Activated CD4-positive, alpha-beta memory T cell treated with anti-CD3 and anti-CD28 coated beads for 36 hours (primary cell): ENCODE measurements at places on chromosomes 1 and 21.

DNA sequence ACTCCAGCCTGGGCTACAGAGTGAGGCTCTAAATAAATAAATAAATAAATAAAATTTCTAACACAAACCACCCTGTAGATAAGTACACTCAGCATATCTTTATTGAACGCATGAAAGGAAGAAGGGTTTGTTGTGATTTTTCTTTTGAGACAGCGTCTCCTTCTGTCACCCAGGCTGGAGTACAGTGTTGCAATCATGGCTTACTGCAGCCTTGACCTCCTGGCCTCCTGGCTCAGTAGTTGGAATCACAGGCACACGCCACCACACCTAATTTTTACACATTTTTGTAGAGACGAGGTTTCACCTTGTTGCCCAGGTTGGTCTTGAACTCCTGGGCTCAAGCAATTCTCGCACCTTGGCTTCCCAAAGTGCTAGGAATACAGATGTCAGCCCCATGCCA is 23.2 kb upstream of the RCC2 start:
- no peak for DNase-seq

DNA sequence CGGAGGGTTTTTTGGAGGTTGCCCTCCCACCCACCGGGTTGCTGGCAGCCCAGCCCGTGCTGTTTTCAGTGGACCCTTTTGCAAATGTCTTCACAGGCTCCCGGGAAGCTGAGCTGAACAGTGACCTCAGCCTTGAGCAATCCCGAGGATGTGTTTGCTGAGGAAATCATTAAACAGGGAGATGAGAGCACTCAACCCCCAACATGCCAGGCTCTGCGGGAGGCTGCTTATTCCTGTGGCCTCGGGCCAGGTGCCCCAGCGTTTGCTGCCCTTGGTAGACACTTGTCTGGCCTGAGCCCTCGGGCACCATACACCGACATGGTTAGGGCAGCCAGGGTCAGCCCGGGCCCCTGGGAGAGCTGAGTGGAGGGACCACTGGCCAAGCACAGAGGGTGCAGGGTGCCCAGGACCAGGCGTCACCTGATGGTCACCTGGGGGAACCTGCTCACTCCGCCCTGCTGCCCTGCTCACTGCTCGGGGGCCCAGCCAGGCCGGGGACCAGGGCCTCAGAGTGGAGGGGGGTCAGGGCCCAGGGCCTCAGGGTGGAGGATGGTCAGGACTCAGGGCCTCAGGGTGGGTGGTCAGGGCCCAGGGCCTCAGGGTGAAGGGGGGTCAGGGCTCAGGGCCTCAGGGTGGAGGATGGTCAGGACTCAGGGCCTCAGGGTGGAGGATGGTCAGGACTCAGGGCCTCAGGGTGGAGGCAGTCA is 42.5 kb upstream of the POFUT2 start:
- no peak for DNase-seq

- DNase-seq = peak; percentile 38
Observed at GRCh38 chr21:25464275-25464674, 143.0 kb downstream of the MRPL39 start.

DNA sequence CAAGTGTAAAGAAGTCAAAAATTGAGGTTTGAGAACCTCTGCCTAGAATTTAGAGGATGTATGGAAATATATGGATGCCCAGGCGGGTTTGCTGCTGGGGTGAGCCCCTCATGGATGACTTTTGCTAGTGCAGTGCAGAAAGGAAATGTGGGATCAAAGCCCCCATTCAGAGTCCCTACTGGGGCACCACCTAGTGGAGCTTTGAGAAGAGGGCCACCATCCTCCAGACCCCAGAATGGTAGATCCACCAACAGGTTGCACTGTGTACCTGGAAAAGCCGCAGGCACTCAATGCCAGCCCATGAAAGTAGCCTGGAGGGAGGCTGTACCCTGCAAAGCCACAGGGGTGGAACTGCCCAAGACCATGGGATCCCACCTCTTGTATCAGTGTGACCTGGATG is 330.7 kb upstream of the DPYD start:
- DNase-seq = no peak

DNA sequence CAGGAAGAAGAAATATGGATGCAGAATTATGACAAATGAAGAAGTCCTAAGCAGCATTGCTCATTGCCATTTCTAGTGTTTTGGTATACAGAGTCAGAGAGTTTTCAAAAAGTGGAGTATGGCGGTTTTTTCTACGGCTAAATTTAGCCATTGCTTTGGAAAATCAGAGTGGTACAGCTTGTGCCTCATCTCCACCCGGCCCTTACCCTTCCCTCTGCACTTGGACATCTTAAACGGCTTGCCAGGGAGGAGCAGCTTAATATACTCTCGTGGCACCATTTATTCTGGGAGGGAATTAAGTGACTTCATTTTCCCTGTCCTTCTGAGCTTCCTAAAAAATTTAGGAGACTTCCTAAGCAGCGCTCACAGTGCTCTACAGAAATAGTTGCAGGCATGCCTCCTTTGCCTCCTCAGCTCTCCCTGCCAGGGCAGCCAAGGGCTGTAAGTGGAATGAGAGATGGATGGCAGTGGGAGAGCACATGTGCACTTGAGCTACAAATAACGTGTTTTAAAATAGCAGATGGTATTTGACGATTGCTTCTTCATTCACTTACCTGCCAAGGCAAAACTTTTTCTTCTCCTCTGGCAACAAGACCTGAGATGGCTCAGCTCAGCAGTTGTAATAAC is 51.5 kb upstream of the VAMP3 start:
- no peak for DNase-seq

GRCh38 chr1:213415691-213416380 is 364.8 kb downstream of the RPS6KC1 start:
- DNase-seq = no peak

GRCh38 chr1:26861889-26862378 is 1.0 kb upstream of the SFN start:
- DNase-seq = no peak

- no peak for DNase-seq
Observed at GRCh38 chr1:32042330-32042729, 28.7 kb downstream of the KHDRBS1 start.
